ENCODE measurements at places on chromosomes 3 and 15.

DNA sequence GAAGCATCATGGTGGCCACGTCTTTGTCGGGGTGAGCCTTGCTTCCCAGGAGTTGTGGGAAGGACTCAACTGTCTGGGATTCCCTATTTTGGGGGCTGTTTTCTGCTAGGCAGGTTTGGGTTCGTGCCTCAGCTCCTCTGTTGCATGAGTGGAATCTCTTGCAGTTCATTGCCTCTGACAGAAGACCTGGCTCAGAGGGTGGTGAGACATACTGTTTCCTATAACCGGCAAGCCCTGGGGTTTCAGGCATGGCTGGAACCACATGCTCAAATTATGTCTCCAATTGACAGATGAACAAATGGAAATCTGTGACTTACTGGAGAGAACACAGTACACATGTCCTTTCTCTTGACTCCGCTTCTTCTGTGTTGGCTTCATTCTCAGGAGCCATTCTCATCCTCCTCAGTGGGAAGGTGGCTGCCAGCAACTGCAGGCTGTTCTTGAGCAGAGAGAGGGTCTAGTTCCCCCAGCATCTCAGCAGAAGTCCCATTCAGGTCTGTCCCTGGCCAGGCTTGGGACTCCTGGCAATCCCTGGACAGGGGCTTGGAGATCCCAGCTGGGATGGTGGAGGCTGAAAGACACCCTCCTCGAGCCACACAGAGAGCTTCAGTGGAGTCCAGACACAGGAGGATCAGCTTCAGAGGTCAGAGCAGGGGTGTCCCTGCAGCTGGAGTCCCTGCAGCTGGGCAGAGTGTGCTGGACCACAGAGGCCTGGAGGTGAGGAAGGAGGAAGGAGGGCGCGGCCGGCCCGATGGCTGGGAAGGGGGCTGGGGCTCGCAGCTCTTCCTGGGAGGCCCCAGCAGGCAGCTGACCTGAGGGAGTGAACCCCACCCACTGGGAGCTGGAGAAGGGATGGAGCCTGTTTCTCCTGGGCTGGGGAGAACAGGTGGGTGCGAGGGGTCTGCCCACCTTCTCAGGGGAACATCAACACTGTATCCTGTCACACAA is 97.6 kb downstream of the LSM3 start:
- DNase-seq: no peak

- no peak for DNase-seq
Measured at GRCh38 chr15:59918994-59919951, 84.8 kb upstream of the FOXB1 start.

DNA sequence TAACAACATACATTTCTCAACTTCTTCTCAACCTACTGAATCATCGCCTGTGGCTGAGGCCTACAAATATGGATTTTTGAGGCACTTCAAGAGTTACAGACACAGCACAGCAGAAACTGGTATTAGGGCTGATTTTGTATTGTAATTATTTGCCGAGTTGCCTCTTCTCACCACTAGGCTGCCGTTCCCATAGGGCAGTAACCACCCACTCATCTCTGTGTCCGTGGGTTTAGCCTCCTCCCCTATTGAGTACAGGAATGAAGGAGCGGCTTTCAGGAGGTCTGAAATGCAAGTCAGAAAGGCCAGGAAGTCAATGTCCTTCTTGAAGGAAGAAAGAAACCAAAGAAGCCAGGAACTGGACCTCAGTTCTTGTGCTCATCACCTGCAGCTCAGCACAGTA is 220.8 kb downstream of the MTHFS start:
- DNase-seq: no peak

DNA sequence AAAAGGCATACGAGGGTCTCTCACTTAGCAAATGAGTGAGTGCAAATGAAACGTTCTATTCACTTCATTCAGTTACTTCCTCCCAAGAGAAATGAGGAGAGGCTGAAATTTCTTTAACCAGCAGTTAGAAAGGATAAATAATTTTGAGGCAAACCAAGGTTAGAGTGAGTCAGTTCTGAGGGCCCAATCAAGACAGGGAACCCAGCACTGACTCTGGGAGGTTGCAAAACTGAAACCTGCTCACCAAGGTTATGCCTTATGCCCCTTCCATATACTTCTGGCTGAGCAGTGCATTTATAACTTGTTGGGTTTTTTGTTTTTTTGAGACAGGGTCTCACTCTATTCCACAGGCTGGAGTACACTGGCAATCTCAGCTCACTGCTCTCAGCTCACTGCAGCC is 4.5 kb upstream of the RPSA start:
- no peak for DNase-seq

- DNase-seq: no peak
Measured at GRCh38 chr3:27454914-27455313, 29.3 kb downstream of the SLC4A7 start.

DNA sequence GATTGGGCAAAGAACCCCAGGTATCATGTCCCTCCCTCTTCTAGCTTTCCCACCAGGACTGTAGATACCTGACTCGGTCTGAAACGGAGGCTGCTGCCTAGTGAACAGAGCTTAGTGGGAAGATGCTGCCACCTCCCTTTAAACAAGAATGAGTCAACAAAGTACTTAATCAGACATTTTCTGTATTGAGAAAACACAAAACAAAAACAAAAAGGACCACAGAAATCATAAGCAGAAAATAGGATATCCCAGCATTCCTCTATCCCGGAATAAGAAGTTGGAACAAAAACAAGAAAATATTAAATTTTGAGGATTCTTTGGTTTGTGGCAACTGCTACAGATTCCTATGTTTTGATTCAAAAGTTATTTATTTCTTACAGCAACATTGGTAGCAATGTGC is 51.7 kb upstream of the COL8A1 start:
- DNase-seq: no peak

DNA sequence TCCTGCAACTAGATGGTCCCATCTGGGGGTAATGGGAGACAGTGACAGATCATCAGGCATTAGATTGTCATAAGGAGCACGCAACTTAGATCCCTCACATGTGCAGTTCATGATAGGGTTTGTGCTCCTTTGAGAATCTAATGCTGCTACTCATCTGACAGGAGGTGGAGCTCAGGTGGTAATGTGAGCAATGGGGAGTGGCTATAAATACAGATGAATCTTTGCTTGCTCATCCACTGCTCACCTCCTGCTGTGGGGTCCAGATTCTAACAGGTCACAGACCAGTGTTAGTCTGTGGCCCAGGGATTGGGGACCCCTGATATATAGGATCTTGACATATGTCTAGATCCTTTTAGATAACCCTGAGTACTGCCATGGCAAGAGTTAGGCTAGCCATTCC is 52.7 kb downstream of the RASGRF1 start:
- no peak for DNase-seq

GRCh38 chr3:16658004-16658924 is 53.0 kb upstream of the DAZL start:
- DNase-seq: no peak

GRCh38 chr15:64046421-64047153 is at the start of gene DAPK2:
DAPK2 (minus strand) TSS chr15:64046485; CDS start chr15:64040261, 6,224 bp downstream.
- peak; percentile 88 for DNase-seq

- no peak for DNase-seq
Measured at GRCh38 chr3:61460636-61461035, 100.7 kb upstream of the PTPRG start.

- no peak for DNase-seq
Measured at GRCh38 chr3:195717852-195718476, 2.8 kb upstream of the MUC20 start.

DNA sequence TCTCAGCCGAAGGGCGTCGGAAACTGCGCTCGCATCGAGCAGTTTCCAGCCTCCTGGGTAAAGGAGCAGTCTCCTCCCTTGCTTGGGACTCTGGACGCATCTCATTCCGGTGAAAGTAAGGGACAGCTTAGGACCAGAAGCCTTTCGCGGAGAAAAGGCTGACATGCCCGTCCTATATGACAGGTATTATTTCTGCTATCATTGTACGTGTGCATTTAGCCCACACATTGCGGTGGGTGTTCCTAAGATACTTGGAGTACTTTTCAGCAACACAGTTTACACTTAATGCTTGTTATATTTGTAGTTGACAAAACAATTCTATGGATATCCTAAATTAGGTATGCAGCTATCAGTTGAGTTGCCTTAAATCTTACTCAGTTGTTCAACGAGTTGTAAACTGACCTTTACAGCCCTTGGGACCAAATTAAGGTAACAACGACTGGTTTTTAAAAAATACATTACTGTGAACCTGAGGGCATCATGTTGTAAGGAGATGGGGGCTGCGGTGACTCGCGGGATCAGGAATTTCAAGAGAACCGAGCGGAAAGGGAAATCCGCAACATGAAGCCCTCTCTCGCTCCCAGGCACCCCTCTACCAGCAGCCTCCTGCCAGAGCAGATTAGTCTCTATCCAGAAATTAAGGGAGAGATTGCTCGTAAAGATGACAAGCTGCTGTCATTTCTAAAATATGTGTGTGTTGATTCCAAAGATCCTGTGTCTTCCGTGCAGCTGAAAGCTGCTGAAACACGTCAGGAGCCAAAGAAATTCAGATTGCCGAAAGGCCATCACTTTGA is 632 bp upstream of the COPS2 start:
- DNase-seq: no peak

GRCh38 chr15:41928637-41929620 is 35.1 kb upstream of the SPTBN5 start:
- DNase-seq: no peak

GRCh38 chr15:96470681-96471310 is 140.3 kb downstream of the NR2F2 start:
- no peak for DNase-seq

DNA sequence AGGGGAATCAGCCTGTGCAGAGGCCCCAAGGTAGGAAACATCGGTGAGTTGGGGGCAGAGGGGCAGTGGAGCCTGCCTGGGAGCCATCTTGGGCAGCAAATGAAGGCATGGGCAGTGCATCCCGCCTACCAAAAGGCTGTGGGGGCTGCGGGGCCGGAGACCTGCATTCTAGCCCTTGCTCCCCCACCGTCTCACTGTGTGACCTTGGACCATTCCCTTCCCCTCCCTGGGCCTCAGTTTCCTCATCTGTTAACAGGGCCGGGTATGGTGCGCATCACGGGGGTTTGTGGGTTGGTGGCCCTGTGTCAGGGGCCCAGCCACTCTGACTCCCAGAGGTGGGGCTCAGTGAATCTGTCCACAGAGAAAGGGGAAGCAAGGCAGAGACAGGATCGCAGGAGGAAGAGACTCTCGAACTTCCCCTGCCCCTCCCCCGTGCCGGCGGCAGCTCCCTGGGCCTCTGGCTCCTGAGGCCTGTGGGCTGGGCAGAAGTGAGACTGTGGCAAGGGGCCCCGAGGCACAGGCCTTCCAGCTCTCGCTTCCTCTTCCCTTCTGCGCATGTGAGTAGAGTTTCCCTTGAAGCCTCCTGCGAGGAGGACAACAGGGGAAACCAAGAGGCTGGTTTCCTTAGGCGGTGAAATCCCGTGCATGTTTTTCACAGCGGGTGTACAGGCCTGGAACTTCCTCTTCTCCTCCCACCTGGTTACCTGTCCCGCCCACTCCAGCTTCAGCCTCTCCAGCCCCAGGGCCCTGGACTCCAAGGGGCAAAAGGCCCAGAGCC is 42.9 kb downstream of the IDH2 start:
- no peak for DNase-seq

DNA sequence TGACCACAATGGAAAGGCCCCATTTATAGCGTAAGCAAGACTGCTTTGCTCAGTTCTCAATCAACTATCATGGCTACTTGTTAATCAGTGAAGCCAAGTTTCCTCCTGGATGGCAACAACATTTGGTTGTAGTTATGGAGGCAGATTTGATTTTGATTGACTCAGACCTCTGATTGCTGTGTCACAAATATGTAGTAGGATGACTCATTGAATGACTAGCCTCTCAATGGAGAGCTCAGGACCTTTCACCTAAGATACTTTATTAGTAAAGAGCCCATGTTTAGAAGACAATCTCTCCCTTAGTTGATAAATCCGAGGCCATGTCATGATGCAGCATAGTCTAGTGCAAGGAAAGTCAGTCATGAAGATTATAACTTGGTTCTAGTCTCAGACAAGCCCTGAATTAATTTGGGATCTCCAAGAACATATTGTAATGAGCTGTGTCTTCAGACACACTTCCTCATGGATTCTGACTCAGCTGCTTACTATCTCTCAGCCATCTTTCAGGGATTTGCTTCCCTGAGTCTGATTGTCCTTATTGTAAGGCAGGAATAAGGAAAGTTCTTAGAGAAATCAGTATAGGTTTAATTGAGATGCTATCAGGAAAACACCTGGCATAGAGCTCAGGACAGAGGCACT is 397.4 kb upstream of the TMCO5A start:
- no peak for DNase-seq

GRCh38 chr15:39270934-39271333 is 309.9 kb upstream of the THBS1 start:
- no peak for DNase-seq

GRCh38 chr3:52852419-52852818 is 17.6 kb upstream of the MUSTN1 start:
- no peak for DNase-seq

DNA sequence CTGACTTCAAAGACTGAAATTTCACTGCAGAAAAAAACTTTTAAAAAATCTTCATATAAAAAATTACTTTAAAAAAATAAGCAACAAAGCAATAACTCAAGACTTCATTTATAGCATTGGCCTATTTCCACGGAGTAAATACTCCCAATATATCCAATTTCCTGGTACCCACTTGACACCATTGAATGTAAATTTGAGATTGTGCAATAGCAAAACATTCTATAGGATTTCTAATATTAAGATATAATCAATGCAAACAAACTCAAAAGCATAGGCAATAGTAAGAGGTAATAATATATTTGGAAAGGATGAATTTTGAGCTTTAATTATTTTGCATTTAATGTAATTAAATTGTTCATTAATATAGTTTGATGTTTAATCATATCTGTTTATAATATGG is 148.0 kb upstream of the CNTN6 start:
- no peak for DNase-seq

GRCh38 chr3:54427941-54428871 is 305.9 kb downstream of the CACNA2D3 start:
- no peak for DNase-seq

- no peak for DNase-seq
Measured at GRCh38 chr3:138072796-138073195, 42.6 kb downstream of the DZIP1L start.
